Fibroblast of skin of right quadriceps (primary cell): ENCODE measurements at places on chromosomes 12 and 14.

GRCh38 chr14:52078095-52078531 lies 9.3 kb upstream of the NID2 start:
- peak; percentile 42 for DNase-seq

DNA sequence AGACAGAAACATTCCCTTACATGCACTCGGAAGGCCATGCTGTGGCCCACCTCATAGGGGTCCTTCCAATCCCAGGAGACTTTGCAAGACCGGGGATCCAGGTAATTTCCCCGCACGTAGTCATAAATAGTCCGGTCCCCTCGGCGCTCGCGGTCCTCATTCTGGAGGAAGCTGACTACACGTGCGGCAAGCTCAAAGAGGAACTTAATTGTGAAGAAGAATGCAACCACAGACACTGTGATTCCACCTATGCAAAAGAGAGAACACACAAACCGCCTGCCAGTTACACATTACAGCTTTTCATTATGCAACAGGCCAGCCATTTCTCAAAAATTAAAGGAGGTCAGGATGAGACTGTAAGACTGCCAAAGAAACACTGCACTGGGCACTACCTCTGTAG lies 28.4 kb downstream of the AREL1 start:
- DNase-seq = no peak

GRCh38 chr14:64707661-64708060 lies 3.4 kb downstream of the PLEKHG3 start:
- peak; percentile 89 for DNase-seq

- no peak for DNase-seq
Measured at GRCh38 chr12:25020621-25021243, 71.8 kb upstream of the BCAT1 start.

GRCh38 chr12:78566456-78566855 lies 298.1 kb upstream of the SYT1 start:
- no peak for DNase-seq

GRCh38 chr12:44381341-44381740 lies 494.8 kb downstream of the NELL2 start:
- no peak for DNase-seq

DNA sequence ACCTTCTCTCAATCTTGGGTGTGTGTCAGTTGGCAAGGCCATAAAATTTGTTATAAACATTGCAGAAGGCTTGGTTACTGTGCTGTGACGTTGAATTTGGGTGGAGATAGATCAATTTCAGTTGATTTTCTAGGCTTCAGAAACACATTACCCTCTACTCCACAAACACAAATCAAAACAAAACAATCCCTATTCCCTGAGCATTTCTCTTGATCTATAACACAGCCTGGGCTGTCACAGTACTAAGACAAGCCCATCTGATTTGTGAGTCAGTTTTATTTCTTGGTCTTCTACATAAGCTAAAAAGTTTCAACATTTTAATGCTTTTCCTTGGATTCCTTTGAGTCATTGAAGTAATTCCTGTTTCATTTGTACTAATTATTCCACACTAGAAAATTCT lies 79.8 kb downstream of the PTPN11 start:
- no peak for DNase-seq

- no peak for DNase-seq
Measured at GRCh38 chr14:93981316-93982229, 5.2 kb upstream of the ASB2 start.

DNA sequence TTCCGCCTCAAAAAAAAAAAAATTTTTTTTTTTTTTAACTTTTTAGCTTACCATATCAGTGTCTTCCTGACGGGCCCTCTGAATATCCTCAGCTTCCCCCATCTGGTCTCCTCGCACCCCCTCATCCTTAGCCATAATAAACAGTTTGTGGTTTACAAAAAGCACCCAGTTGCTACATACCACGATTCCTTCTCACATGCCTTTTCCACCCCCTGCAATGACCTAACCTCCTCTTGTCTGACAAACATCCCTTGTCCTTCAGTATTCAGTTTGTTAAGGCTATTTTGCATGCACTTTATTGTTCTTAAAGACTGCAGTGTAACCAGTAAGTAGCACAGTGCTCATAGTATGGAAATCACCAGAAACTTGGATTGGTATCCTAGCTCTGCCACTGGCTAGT lies 88.5 kb downstream of the PPM1H start:
- DNase-seq = peak; percentile 56

DNA sequence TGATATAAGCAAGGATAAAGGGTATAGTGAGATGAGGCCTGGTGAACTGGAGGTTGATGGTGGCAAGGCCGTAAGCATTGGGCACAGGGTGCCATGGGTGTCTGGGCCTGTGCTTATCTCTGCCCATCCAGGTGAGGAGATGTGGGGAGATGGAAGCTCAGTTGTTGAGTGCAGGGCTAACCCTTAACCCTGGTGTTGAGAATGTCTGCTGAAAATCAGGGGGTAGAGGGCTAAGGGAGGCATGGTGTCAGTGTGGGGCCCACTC lies 86.1 kb downstream of the SYNE2 start:
- DNase-seq = no peak

- DNase-seq = no peak
Measured at GRCh38 chr14:103530831-103531230, 1.8 kb downstream of the TRMT61A start.

GRCh38 chr12:7472060-7472459 lies 28.1 kb upstream of the CD163L1 start:
- DNase-seq = no peak

DNA sequence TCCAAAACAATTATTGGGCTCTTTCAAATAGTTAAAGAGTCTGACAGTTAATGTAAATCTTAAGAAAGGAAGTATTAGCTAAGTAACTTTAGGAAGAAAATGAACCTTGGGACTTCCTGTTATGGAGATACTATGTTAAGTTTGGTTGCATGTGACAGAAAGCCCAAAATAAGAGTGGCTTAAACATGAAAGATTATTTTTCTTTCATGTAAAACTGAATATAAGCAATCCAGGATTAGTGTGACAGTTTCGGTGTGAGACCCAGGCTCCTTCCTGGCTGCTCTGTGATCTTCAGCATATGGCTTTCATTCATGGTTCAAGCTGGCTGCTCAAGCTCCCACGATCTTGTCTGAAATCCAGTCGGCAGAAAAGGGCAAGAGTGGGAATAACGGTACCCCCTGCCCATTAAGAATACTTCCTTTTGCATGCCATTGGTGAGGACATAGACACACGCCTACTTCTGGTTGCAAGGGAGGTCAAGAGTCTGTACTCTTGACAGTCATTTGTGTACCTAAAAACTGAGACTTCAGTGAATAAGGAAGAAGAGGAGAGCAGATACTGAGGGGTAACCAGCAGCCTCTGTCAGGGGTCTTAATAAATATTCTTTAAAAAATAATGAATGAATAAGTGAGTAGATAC lies 2.2 kb upstream of the RPAP3 start:
- DNase-seq = no peak

DNA sequence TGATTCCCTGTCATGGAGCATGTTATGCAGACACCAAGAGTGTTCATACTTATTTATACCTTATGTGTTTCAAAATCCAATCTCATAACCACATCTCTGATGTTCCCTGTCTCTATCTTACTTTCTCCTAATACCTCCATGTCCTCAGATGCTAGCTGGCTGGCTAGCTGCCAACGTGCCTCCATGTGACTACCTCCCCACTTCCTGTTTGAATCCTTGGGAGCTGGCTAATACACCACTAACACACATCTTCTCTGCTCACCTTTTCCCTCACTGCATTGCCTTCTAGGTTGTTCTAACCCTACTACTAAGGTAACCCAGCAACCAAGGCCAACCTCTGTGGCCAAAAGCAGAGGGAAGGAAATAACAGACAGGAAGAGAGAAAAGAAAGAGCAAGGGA lies 27.3 kb downstream of the TTC5 start:
- peak; percentile 26 for DNase-seq

DNA sequence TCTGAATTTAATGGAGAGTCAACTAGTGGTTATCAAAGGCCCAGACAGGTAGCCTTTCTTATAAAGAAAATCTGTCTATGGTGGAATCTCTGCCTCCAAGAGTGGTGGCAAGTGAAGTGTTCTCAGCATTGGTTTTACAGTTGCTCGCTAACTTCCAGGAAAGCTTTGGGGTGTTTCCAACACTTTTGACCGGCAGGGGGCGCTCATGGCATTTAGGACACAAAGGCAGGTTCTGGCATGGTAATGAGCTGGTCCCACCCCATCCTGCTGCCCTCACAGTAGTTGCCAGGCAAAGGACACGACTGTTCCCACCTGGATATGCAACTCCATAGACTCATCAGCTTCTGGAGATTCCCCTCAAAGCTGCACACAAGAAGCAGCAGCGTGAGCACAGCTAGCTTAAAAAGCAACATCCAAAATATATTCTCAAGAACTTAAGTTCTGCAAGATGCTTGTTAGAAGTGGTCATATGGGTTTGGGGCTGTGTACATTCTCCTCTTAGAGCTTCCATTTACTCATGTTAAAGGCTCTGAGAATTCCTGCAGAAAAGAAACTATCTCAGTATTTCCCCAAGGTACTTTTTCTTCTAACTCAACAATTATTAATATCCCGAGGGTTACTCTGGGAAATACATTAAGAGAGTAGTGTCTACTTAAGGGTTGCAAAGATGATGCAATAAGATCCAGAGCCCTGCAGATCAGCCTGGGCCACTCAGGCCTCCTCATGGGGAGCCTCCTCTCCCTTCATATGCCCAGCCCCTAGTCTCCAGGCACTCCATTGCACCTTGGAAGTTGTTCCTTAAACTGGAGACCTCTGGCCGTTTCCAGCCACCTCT lies 14.8 kb downstream of the PROX2 start:
- DNase-seq = peak; percentile 83

DNA sequence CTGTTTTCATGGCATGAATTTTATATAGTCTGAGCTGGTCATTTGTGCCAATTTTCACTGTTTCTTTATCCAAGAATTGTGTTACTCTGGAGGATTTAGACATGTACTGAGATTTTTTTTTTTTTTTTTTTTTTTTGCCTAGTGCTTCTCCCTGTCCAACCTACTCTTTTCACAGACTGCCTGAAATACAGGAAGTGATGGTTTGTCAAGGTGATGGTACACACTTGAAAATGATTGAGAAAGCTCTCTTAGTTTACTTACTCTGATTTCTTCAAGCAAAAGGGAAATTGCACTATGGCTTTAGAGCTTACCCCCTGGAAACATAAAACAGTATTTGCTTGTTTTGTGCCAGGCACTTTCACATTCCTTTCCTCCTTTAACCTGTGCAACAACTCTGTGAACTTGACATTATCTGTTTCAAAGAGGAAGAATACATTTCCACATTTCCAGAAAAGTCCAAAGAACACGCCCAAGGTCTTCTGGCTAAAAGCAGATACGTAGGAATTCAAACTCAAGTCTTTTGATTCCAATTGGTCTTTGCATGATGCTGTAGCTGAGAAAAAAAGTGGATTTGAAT lies 181.1 kb downstream of the SLC15A5 start:
- DNase-seq = no peak

- peak; percentile 76 for DNase-seq
Measured at GRCh38 chr14:30214461-30215090, 286.9 kb upstream of the PRKD1 start.

DNA sequence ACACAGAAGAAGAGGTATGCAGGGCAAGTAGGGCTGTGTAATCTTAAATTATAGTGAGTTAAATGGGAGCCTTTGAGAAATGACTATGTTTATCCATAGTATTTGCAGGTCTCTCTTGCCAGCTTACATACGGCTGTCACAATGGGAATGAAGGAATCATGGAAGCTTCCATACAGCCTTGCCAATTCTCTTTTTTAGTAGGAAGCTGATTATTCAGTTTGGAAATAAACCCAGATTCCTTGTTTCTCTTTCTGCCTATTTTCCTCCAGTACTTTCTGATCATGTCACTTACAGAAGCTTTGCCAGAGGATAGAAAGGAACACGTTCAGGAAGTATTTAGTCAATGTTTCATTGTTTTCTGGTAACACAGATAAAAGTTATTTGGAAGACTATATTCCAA lies 217.4 kb upstream of the DIO2 start:
- DNase-seq = no peak

- peak; percentile 82 for DNase-seq
Measured at GRCh38 chr14:67934087-67934486, 114.5 kb downstream of the RAD51B start.

- peak; percentile 92 for DNase-seq
Measured at GRCh38 chr12:92745856-92746550, 43.2 kb downstream of the PLEKHG7 start.

- DNase-seq = no peak
Measured at GRCh38 chr12:109900752-109901580, 892 bp downstream of the TCHP start.

GRCh38 chr14:31950764-31951637 lies 126.1 kb upstream of the ARHGAP5 start:
- peak; percentile 84 for DNase-seq

DNA sequence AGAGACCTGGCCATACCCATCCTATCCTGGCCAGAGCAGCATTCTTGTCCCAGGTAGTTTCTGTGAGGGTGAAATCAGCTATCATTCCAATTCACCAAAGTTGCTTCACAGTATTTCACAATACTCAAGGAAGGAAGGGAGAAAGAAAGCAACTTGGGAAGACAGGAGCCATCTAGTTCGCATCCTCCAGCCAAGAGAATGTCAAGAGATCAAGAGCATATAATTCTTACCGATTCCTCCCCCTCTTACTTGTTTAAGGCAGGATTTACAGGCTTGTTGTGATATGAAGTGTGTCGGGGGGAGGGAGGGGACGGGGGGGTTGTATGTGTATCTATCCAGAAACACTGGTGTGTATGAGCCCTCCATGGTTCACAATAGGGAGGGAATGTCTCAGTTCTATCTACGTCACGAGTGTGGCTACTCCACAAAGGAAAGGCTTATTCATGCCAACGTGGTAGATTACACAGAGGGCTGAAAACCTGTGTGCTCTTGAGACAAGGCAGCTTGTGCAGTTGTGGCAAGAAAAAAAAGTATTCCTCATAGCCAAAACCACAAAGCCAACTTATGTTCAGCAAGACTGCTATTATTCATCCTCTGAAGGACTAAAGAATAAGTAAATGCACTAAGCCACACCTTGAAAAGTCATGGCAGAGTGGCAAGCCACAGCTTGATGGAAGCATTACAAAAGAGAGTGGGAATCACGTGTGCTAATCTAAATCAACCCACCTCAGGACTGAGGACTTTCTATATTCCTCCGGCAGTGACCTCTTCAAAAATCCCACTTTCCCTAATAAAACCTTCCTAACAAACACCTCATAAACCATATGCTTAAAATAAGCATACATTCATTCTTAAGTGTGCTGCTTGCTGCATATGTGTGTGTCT lies 35.0 kb downstream of the CORO1C start:
- DNase-seq = peak; percentile 97
